GM13976 (cell line): ENCODE measurements at places on chromosomes 11 and 22.

DNA sequence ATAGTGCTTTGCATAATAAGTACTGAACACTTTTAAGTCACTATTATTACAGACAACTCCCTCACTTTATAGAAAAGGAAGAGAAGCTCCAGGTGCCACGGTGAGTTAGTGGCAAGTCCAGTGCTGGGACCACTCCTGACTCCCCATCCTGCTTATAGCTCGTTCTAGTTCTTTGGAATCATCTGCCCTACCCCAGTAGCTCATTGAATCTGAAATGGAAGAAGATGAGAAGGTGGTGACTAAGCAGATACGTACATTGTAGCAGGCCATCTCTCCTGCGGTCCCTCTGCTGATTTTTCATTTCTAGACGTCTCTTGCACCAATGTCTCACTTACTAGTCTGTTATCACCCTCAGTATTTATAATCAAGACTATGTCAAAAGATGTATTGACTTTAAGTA, 21.6 kb downstream of the MMP20 start:
- DNase-seq: no peak

GRCh38 chr11:36791957-36792356, 193.9 kb upstream of the RAG2 start:
- no peak for DNase-seq

DNA sequence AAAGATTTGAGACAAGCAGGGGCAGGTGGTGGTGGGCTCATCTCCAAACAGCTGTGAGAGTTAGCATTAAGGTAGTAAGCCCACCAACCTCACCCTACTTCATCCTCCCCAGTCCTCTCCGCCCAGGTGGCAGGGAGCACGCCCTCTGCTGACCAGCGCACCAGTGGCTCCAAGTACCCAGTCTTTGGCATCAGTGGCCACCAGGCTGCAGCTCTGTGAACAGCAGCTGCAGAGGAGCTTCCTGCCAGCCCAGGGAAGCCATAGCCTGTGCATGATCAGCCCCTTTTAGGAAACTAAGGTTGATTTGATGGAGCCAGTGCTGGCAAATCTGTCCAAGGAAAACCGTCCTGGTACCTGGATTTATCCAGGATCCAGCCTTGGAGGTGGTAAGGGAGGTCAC, 21.7 kb downstream of the CAVIN3 start:
- no peak for DNase-seq

- no peak for DNase-seq
Observed at GRCh38 chr11:8087185-8087584, 6.2 kb downstream of the TUB start.

- DNase-seq: no peak
Observed at GRCh38 chr11:12565406-12565805, 108.8 kb upstream of the TEAD1 start.

- DNase-seq: no peak
Observed at GRCh38 chr11:33557201-33557600, 143.4 kb downstream of the C11orf91 start.

GRCh38 chr11:115363426-115363825, 140.8 kb downstream of the CADM1 start:
- no peak for DNase-seq

DNA sequence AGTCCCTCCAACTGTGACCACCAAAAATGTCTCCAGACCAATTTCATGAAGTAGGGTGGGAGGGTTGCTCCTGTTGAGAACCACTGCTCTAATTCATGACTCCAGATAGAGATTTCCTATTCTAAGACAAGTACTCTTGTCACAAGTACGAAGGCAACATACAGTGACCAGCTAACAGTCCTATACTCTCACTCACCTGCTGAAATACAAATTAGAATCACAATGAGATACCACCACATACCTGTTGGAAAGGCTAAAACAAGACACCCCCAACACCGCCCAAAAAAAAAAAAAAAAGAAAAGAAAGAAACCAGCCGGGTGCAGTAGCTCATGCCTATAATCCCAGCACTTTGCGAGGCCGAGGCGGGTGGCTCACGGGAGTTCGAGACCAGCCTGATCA, 310.5 kb downstream of the SWAP70 start:
- DNase-seq: no peak

GRCh38 chr11:68775951-68776388, 24.6 kb upstream of the TESMIN start:
- no peak for DNase-seq

DNA sequence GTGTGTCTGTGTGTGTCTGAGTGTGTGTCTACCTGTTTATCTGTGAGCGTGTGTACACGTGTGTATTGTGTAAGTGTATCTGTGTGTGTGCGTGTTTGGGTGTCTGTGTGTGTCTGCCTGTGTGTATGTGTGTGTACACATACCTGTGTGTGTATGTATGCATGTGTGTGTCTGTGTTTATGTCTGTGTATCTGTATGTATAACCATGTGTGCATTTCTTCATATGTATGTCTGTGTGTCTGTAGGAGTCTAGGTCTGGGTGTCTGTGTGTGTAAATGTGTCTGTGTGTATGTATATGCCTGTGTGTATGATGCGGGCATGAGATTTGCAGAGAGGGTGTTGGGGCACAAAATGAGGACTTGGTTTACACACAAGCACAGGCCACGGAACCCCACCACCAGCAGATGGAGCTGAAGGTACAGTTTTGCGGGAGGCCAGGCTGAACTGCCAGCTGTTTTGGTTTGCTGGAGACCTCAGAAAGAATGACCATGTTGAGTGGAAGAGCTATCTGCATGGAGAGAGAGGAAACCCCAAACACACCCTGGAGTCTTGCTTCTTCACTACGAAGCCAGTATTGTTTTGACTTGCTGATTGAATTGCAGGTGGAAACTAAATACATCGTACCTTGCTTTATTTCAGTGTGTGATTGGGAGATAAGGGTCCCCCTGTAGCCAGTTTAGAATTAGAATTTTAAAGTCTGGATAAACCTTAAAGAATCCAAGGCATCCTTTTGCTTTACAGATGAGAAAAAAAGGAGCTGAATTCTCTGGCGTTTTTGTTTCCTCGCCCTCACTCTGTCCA, 497.2 kb downstream of the NTM start:
- peak; percentile 76 for DNase-seq

DNA sequence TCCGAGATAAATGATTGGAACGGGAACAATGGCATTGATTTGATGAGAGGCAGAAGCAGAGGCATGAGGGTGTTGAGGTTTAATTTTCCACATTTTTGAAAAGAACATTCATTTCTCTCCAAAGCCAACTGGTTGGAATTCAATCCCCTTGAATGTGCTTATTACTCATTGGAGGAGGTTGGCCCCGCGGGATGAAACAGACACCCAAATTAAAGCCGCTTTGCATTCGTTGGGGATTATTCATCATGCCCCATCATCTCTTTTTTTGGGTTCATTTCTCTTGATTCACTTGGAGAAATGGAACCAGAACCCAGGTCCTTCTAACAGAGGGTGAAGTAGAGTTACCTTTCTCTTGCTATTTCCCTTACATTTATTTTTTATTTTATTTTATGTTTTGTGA, 47.6 kb upstream of the PARVG start:
- DNase-seq: no peak

DNA sequence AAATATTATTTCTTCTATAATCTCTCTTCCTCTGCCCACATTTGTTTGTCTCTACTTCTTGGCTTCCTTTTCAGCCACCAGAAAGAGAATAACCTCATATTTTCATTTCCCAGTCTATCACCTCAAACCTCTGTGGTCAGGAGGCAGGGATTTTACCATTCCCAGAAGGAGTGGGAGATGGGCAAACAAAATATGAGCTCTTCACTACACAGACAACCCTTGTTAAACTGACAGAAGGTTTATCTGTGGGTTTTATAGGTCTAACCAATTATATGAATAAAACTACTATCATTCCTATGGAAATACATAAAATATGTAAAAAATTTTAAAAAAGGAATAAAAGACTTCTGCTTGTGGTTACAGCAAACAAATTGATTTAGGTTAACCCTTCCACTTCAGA, 160.0 kb upstream of the TRPC6 start:
- no peak for DNase-seq

- no peak for DNase-seq
Observed at GRCh38 chr11:2436013-2436520, 8.2 kb downstream of the TRPM5 start.

DNA sequence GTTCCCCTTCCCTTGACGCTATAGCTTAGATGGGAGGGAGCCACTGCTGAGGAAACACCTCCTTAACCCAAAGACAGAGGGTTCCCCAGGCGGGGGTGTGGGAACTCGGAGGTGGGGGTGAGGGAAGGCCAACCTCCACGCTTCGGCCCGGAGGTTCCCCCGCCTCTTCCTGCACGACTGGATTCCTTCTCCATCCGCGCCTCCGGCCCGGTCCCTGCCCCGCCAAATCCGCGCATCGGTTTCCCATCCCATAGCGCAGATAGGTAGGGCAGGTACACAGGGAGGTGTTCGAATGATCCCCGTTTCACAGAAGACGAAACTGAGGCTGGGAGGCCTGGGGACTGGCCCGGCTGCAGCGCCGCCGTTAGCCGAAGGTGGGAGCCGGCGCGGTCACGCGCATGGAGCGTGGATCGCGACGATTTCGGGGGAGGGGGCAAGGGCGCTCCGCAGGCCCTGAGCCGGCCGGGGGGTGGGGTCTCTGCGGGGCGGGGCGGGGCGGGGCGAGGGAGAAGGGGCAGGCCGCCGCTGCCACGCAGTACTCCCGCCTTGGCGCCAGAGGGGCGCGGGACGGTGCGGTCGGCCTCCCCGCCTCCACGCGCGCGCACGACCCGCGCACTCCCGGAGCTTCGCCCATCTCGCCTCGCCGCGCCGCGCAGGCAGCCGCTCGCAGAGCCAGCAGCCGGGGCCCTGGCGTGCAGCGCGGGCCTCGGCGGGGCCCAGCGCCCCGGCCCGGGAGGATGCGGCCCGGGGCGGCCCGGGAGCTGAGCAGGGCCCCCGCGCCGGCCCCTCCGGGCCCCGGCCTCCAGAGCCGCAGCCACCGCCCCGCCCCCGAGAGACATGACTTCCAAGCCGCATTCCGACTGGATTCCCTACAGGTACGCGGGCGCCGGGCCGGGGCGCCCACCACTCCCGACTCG, at the start of gene TUB:
TSS of gene TUB (plus strand) at position 538 of the 917 bp plus-strand sequence. CDS start at position 838, 300 bp downstream.
- peak; percentile 50 for DNase-seq

- DNase-seq: peak; percentile 91
Observed at GRCh38 chr22:49936018-49936972, 17.9 kb downstream of the CRELD2 start.

DNA sequence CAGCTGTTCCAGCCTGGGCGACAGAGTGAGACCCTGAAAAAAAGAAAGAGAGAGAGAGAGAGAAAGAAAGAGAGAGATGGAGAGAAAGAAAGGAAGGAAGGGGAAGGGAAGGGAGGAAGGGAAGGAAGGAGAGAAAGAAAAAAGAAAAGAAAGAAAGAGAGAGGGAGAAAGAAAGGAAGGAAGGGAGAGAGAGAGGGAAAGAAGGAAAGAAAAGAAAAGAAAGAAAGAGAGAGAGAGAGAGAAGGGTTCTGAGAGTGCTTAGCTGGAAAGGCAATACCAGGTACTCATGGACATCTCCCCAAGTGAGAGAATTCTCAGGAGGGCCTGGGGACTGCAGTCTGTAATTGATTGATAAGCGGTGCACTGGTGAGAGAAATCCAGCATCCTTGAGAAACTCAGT, 12.8 kb upstream of the PRAME start:
- DNase-seq: no peak

- DNase-seq: no peak
Observed at GRCh38 chr22:26956371-26956770, 299.0 kb downstream of the MIAT start.

- no peak for DNase-seq
Observed at GRCh38 chr11:38593649-38594048, 1995.6 kb upstream of the RAG2 start.

GRCh38 chr22:24076091-24076867, 65.2 kb downstream of the CABIN1 start:
- DNase-seq: no peak

- DNase-seq: peak; percentile 76
Observed at GRCh38 chr22:36901411-36902142, 11.9 kb upstream of the CSF2RB start.

DNA sequence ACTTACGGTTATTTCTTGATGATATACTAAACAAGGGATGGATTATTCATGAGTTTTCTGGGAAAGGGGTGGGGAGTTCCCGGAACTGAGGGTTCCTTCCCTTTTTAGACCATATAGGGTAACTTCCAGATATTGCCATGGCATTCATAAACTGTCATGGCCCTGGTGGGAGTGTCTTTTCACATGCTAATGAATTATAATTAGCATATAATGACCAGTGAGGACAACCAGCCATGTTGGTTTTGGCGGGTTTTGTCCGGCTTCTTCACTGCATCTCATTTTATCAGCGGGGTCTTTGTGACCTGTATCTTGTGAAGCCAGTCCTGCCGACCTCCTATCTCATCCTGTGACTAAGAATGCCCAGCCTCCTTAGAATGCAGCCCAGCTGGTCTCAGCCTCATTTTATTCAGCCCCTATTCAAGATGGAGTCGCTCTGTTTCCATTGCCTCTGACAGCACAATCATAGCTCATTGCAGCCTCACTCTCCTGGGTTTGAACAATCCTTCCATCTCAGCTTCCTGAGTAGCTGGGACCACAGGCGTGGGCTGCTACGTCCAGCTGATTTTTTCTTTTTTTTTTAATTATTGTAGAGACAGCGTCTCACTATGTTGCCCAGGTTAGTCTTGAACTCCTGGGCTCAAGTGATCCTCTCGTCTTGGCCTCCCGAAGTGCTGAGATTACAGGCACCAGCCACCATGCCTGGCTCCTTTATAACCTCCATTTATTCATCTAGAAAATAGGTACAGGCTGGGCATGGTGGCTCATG, 52.6 kb upstream of the EMID1 start:
- DNase-seq: no peak

GRCh38 chr22:23389271-23390071, 190.6 kb downstream of the IGLL1 start:
- no peak for DNase-seq

DNA sequence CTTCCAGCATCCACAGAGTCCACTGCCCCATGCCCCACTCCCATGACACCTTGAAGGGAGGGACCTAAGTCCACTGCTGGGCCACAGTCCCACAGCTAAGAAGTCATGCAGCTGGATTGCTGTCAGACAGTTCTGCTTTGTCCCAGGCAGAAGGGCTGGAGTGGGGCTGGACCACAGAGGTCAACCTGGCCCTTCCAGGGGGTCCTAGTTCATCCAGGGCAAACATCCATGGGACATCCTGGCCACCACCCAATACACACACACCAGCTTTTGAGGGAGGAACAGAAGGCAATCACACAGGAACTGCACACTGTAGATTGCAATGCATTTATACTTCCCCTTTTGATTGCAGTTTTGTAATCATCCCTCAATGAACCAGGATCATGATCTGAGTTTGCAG, 11.3 kb upstream of the APOL4 start:
- no peak for DNase-seq

DNA sequence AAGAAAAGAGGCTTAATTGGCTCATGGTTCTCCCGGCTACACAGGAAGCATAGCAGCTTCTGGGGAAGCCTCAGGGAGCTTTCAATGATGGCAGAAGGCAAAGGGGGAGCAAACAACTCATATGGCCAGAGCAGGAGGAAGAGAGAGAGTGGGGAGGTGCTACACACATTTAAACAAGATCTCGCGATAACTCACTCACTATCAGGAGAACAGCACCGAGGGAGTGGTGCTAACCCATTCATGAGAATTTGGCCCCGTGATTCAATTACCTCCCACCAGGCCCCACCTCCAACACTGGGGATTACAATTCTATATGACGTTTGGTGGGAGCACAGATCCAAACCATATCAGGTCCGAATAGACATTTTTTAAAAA, 41.7 kb upstream of the APLNR start:
- DNase-seq: no peak

GRCh38 chr22:45966320-45966894, 10.6 kb downstream of the WNT7B start:
- no peak for DNase-seq

GRCh38 chr11:121556937-121557336, 104.2 kb upstream of the SORL1-AS1 start:
- no peak for DNase-seq

- DNase-seq: no peak
Observed at GRCh38 chr11:72070491-72070890, 9.9 kb downstream of the NUMA1 start.
